PC-9 (cell line): ENCODE measurements at places on chromosomes 4 and X. TPM values are rescaled to one million over a fixed set of nuclear protein-coding genes. Genes with fewer than 3 reads are reported as not detected.

TCEAL9 gene
- total RNA-seq = 44.4 and 57.1 TPM in 2 replicates

ADGRG2 gene
- total RNA-seq = 0.20 and 0.22 TPM in 2 replicates

LDOC1 gene
- 42.4 and 49.5 TPM in 2 replicates for total RNA-seq

RASL11B gene
- total RNA-seq = 0.25 TPM in 1 of 2 replicates, not detected in the other

TEX11 gene
- total RNA-seq = not detected in 2 replicates

RGN gene
- 0.33 TPM in 1 of 2 replicates, not detected in the other for total RNA-seq

DNA sequence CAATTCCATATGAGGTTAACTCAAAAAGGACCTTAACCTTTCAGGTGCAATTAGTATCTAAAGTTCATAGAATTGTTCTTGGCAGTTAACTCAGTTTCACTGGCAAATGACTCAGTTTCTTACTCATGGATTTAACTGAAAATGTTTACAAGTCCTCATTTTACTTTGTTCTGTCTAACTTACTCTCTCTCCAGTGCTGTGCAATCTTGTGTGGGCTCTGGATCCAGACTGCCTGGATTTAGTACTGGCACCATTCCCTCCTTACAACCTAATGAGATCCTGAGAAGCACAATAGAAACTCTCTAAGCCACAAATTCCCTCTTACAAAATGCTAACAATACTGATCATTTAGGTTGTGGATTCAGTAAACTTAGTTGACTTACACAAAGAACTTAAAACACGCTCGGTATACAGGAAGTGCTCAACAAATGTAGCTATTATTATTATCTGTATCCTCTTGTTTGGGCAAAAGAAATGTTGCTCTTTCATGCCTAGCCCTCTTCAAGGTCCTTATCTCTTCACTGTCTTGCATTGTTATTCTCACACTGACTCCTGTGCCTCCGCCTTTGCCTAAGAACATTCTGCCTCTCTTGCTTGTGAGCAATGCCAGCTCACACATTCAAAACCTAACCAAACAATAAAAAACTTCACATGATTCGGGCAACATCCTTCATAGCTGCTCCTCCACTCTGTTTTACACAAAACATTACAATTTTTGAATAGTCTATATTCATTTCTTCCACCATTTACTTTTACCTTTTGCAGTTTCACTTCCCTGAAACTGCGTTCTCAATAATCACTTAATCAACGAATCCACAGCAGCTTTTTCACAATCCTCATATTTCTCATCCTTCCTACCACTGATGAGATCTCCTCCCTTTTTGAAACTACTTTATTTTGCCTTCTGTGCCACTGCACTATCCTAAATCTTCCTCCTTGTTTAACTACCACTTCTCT, 91.8 kb downstream of the PDE5A start:
- no peak for DNase-seq
- no peaks in the 10 kb centered on the region for H3K36me3 ChIP-seq

GRCh38 chr4:185903205-185903604, 91.2 kb upstream of the SORBS2 start:
- no peak for DNase-seq
- no peaks in the 10 kb centered on the region for H3K36me3 ChIP-seq
- H3K27me3 ChIP-seq = no peaks in the 10 kb centered on the region
- no peak overlapping the region for H3K4me3 ChIP-seq

DNA sequence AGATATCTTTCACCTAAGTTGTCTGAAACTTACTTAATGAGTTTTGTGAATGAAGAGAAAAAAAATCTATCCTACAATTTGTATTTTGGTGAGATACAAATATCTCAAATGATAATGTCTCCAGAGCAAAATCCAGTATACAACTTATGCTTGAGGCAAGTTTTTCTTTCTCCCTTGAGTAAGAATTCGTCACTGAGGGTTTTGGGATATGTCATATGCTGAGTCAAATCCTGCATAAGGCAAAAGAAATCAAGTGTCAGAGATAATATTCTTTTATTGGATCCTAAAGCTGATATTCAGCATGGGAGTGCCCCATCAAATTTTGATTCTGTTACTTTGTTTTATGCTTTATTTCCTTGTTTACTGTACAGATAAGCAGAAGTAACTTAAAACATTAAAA, 1308.6 kb downstream of the ARAP2 start:
- DNase-seq = no peak
- no peaks in the 10 kb centered on the region for H3K4me1 ChIP-seq
- no peaks in the 10 kb centered on the region for H3K27me3 ChIP-seq
- no peak overlapping the region for H3K4me3 ChIP-seq

GRCh38 chrX:53654376-53654775, 32.1 kb downstream of the HUWE1 start:
- no peak for DNase-seq
- H3K36me3 ChIP-seq = no peaks in the 10 kb centered on the region
- H3K4me3 ChIP-seq = no peak overlapping the region
- no peak overlapping the region for H3K27ac ChIP-seq
- H3K4me1 ChIP-seq = no peaks in the 10 kb centered on the region
- H3K27me3 ChIP-seq = no peaks in the 10 kb centered on the region

DNA sequence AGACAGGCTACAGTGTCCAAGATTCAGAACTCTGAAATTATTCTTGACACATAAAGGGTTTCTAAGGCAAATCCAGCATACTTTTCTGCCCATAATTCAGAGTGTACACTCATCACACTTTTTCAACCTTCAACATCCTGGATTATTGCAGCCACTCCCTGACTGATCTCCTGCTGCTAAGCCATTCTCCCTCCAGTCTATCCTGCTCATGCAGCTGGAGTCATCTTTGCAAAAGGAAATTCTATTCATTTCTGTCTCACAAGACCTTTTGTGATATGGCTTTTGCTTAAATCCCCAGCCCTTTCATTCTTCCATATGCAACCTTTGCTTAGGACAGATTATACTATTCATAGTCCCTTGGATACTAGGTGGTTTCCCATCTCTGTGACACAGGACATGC, 236.1 kb upstream of the LDB2 start:
- DNase-seq = no peak
- no peaks in the 10 kb centered on the region for H3K4me1 ChIP-seq
- no peaks in the 10 kb centered on the region for H3K27me3 ChIP-seq
- H3K36me3 ChIP-seq = no peaks in the 10 kb centered on the region
- no peak overlapping the region for H3K27ac ChIP-seq

- DNase-seq = no peak
- no peaks in the 10 kb centered on the region for H3K36me3 ChIP-seq
- no peaks in the 10 kb centered on the region for H3K27me3 ChIP-seq
- H3K4me1 ChIP-seq = peaks cover 29% of the 10 kb centered on the region
- H3K4me3 ChIP-seq = no peak overlapping the region
Measured at GRCh38 chr4:152099061-152099425, 338.2 kb upstream of the GATB start.

DNA sequence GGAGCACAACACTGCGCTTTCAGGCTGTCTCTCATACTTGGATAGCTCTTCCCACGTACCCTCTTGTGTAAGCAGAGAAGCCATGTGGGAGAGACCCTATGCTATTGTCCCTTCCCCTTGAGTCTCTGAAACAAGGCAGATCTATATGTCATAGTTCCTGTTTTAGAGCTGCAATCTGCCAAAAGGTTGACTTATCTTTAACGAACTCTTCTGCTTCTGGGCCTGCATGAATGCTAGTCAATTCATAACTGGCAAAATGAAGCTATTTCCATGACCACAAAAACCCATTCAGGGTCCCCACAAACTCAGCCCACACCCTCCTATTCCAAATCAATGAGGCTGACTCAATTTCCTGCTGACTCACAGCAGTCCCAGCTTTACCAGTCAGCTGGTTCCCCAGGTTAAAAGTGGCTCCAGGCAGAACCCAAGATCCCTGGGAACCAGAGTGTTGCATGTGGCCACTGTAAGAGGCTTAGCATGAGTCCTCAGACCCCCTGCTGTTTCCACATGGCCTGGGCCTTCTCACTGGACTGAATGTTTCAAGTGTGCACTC, 25.3 kb upstream of the SOD3 start:
- H3K4me1 ChIP-seq = peaks cover 30% of the 10 kb centered on the region
- peak overlapping the region; percentile 78 for H3K27ac ChIP-seq
- peak; percentile 78 for DNase-seq

DNA sequence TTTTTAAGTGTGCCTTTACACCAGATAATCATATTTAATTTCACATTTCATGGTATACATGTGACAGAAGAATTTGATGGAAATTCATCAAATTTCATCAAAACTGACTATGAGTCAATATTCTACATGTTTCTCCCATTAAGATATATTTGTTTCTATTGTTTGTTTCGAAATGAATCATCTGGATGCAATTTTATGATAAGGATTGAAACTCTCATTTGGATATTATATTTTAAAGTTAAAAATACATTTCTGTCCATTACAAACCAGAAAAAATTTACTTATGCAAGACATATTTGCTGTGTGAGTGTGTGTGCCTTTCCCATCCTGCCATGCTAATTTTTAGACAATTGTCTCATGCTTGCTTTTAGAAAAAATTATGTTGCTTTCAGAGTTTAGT, 52.2 kb downstream of the SULT1B1 start:
- H3K4me3 ChIP-seq = no peak overlapping the region
- H3K36me3 ChIP-seq = no peaks in the 10 kb centered on the region
- no peak overlapping the region for H3K27ac ChIP-seq
- no peaks in the 10 kb centered on the region for H3K4me1 ChIP-seq

DNA sequence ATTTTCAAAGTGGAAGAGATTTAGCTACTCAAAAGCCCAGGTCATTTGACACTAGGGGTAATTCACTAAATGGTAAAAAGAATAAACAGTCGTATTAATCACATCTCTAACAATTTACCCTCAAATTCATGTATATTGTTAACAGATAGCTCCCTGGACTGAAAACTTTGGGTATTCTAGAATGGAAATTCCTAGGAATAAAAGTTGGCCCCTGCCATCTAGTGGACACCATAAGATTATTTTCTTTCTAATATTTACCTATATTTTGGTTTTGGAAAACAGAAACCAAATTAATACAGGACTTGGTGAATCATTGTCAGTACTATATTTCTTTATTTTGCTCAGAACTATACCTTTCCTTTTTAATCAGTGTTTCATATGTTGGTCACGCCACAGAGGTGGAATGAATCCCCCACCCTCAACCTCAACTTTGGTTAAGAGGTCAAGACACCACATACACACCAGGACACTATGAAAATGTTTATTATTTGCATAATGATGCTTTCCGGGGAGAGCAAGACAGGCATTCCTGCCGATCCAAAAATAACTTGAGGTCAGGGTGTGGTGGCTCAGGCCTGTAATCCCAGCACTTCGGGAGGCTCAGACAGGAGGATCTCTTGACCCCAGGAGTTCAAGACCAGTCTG, 96.2 kb upstream of the APOOL start:
- H3K36me3 ChIP-seq = no peaks in the 10 kb centered on the region
- no peaks in the 10 kb centered on the region for H3K4me1 ChIP-seq
- no peaks in the 10 kb centered on the region for H3K27me3 ChIP-seq
- H3K4me3 ChIP-seq = no peak overlapping the region
- DNase-seq = no peak

DNA sequence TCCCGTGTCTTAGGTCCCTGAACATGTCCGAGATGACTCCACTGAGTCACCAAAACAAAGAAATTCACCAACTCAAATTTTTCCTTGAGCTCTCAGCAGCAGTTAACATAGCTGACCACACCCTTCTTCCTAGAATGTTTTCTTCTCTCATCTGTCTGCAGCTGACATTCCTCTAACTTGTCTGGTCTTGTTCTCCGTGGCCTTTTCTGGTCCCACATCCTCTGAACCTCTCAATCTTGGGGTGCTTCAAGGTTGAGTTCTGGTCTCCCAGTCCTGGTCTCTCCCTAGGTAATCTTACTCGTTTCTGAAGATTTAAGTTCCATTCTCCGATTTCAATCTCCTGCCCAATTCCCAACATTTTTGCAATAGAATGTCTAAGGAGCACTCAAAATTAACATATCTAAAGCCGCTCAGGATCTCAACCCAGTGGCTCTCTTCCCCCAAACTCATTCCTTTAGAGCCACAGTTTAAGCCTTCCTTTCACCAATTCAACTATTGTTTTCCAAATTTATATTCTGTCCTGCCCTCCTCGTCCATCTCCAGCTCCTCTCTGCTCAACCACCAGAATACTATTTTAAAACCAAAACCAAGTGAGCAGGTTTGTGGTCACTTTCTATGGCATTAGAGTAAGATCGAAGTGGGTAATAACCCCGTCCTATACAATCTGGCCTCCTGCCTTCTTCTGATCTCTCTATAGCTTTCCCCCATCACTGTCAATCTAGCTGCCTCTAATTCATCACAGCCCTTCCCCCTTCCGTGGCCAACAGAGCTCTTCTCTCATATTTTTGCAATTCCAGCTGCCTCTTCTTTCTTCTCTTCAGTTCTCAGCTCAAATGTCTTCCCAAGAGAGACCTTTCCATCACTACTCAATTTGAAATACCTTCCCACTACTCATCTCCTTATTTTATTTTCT, 1.2 kb downstream of the TRIML2 start:
- H3K27ac ChIP-seq = no peak overlapping the region
- no peak for DNase-seq
- H3K4me1 ChIP-seq = no peaks in the 10 kb centered on the region
- H3K4me3 ChIP-seq = no peak overlapping the region
- H3K36me3 ChIP-seq = no peaks in the 10 kb centered on the region
- no peaks in the 10 kb centered on the region for H3K27me3 ChIP-seq

DNA sequence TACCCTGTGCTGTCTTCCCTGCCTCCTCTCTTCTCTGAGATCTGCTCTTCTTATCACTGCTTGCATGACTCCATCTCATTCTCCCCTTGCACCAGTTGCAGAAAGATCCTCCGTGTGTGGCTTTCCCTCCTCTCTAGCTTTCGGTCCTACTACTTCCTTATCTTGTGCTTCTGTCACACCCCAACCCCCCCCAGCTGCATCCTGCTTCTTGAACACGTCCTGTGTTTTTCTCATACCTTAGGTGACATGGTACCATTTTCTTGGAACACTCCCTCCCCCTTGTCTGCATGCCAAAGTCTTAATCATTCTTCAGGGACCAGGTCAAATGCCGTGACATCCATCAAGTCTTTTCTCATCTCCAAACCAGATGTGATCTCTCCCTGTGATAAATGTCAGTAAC, 46.4 kb downstream of the FHL1 start:
- H3K36me3 ChIP-seq = no peaks in the 10 kb centered on the region
- H3K27me3 ChIP-seq = no peaks in the 10 kb centered on the region
- no peak for DNase-seq
- H3K27ac ChIP-seq = no peak overlapping the region
- no peaks in the 10 kb centered on the region for H3K4me1 ChIP-seq
- no peak overlapping the region for H3K4me3 ChIP-seq

- H3K27me3 ChIP-seq = no peaks in the 10 kb centered on the region
- H3K27ac ChIP-seq = no peak overlapping the region
- no peaks in the 10 kb centered on the region for H3K4me1 ChIP-seq
- no peak overlapping the region for H3K4me3 ChIP-seq
- H3K36me3 ChIP-seq = no peaks in the 10 kb centered on the region
Measured at GRCh38 chr4:123230061-123230460, 166.5 kb upstream of the SPRY1 start.

DNA sequence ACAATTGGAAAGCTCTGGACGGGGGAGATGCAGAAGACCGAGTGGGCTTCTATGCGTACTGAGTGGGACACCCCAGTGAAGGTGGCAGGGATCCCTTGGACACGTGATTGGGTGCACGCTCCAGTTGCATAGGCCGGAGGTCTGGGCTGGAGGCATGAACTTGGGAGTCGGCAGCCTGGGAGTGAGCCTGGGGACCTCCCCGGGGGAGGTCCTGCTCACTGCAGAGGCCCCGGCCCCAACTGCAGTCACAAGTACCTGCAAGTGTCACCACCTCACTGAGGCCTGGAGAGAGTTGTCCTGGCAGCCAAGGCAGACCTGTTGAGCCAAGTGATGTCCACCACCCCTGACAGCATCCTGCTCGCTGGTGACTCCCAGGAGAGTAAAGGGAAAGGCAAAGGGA, 49.3 kb upstream of the HMX1 start:
- H3K36me3 ChIP-seq = no peaks in the 10 kb centered on the region
- DNase-seq = no peak
- no peak overlapping the region for H3K4me3 ChIP-seq
- H3K27me3 ChIP-seq = peaks cover 35% of the 10 kb centered on the region; the same call in 1 of the 2 replicates
- H3K4me1 ChIP-seq = no peaks in the 10 kb centered on the region
- no peak overlapping the region for H3K27ac ChIP-seq
